Lung microvascular endothelial cell (primary cell): ENCODE measurements at places on chromosomes 1 and 21. TPM values are rescaled to one million over a fixed set of nuclear protein-coding genes. Genes with fewer than 3 reads are reported as not detected.

Gene GSTM1
- not detected in 2 replicates for total RNA-seq

Gene ETNK2
- 6.9 and 9.4 TPM in 2 replicates for total RNA-seq

Gene OLFM3
- total RNA-seq, result not detected in 2 replicates

Gene LRRC39
- total RNA-seq, result under 0.01 and 0.20 TPM in 2 replicates

Gene RGS18
- total RNA-seq, result not detected in 2 replicates

Gene VCAM1
- total RNA-seq, result 1.8 and 4.1 TPM in 2 replicates
